NCI-H1417 treated with DMSO at 0.1 percent for 48 hours (cell line): ENCODE measurements at places on chromosomes 4 and X.

DNA sequence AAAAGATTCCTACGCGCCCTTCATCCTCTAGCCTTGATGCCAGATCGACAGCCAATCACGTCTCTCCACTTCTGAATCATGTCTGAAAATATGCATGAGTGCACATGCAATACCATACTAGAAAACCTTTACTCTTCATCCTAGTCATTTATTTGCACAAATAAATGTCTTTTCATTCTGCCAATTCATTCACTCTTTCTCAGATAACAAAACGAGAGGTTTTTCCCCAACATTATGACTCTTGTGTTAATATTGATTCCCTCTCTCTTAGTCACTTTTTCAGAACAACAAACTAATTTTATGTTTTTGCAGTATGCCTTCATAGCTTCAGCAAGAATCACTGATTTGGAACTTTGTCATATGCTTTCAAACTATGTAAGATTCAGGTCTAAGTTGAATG is 549.4 kb upstream of the GALNT7 start:
- no peak for DNase-seq

DNA sequence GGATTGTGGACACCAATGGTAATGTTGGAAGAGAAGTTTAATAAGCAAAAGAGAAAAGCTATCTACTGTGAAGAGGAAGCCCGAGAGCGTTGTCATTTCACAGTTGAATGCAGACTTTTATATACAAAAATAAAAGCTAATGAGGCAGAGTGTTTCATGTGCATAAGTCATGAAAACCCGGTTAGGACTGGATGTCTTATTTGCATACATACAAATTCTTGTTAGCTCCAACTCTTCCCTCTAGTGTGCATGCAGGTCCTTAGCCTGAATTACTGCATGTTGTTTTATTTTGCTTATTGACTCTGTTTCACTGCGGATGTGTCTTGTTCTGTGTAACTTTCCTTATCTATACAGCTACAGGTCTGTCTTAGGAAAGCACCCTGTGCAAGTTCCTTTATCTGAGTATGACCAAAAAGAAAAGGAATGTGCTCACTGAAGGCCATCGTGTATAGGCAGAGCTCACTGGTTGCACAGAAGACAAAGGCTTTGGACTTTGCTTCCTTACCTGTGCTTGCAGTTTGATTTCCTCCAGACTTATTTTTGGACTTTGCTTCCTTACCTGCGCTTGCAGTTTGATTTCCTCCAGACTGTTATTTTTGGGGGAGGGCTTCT is 25.1 kb upstream of the UGT2B11 start:
- no peak for DNase-seq

DNA sequence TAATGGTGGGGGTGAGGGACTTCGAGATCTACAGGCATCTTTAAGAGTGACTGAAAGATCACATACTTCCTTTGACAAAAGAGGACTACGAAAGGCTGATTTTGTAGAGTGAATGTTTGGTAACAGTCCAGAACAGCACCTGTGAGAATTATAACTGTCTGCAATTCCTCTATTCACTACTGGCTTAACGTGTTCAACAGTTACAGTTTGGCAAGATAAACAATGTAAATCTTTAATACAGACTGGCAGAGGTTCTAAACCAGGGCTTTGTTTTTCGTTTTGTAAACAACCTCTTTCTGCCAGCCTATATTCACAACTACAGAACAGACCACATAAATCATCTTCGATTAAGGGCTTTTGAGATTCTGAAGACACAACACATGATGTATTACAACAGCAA is 66.9 kb downstream of the NCAPG start:
- no peak for DNase-seq

DNA sequence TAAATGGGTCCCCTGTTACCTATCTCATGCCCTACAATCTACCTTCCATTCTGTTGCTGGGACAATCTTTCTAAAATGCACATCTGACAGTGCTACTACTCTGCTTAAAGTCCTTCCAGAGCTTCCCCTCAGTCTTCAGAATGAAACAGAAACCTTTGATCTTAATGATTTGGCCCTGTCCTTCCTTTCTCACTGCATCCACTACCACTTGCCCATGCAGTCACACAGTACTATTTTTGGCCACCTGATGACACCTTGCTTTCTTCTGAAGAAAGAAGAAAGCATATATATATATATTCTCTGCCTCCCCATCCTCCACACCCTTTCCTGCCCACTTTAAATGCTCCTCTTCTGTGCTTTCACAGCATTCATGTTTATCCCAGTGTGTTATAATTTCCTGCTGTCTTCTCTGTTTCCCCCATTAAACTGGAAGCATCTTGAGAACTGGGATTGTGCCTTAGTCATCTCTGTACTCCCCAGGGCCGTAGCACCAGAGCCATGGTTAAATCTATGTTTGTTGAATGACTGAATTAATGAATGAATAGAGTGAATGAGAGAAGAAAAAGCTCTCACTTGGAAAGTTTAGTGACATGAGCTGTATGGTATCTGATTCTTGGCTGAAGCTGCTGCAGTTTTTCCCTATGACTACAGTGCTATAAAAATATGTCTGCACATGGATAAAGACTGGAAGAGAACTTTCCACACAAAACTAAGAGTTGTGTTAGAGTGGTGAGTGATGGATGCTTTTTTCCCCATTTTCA is 56.2 kb downstream of the RTL9 start:
- DNase-seq: no peak

- DNase-seq: no peak
Observed at GRCh38 chrX:5180135-5180741, 1048.4 kb downstream of the NLGN4X start.

DNA sequence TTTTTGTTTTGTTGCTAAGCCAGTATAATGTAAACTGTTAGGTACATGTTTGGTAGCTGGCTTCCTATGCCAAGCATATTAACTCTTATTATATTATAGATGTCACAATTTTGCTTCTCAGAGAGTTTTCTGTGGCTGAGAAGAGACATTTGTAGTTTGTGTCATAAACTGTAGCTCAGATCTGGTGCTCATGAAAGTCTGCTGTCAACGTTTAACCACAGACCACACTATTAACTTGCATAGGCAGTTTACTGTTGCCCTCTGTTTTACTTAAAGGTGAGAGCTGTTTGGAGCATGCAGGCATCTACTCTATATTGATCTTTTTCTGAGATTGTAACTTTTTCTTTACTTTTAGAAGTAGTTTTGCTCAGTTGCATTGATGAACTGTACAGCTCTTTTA is 166.8 kb downstream of the TLL1 start:
- DNase-seq: no peak

DNA sequence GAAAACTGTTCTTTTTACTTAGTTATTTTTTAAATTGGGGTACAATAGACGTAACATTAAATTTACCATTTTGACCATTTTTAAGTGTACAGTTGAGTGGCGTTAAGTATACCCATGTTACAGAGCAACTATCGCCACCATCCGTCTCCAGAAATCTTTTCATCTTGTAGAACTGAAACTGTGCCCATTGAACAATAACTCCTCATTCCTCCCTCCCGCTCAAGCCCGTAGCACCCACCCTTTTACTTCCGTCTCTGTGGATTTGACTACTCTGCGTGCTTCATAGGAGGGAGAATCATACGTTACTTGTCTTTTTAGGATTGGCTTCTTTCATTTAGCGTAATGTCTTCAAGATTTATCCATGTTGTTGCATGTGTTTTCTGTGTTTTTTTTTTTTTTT is 55.3 kb downstream of the TMEM131L start:
- no peak for DNase-seq
